ENCODE measurements at places on chromosomes 4 and X.

- no peak for DNase-seq
Observed at GRCh38 chr4:3042226-3042625, 32.1 kb downstream of the HTT-AS start.

- no peak for DNase-seq
Observed at GRCh38 chr4:163161536-163162205, 5.0 kb downstream of the NAF1 start.

DNA sequence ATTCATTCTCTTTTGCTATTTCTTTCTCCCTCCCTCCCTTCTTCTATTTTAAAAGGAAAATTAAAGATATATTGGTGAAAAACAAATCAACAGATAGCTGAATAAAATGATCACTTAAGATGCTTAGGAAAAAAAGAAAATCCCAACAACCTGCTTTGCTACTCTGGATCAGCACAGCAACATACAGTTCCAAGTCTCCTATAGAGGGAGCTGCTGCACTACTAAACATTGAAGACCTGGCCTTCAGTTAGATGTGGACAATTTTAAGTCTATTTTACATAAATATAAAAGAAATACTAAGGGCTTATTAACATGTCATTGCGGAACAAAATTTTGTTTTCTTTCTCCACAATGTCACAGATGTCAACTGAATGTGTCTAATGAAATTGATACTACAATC lies 226.4 kb downstream of the MAGEB5 start:
- DNase-seq, result no peak

- DNase-seq, result no peak
Observed at GRCh38 chr4:108533245-108533844, 87.0 kb upstream of the RPL34 start.

DNA sequence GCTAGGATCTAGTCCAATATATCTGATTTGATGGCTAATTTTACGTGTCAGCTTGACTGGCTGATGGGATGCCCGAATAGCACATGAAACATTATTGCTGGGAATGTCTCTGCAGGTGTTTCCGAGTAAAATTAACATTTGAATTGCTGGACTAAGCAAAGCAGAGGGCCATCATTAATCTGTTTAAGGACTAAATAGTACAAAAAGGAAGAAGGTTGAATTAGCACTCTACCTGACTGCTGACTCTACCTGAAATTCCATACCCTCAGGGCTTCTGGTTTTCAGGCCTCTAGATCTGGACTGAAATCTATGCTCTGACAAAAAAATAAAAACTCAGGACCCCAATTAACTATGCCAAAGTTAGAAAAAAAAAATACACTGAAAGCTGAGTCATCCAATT lies 1021.9 kb downstream of the FAM133A start:
- no peak for DNase-seq

Measured in memory B cell (primary cell).